ENCODE measurements at places on chromosomes 2 and 18. TPM values are rescaled to one million over a fixed set of nuclear protein-coding genes. Genes with fewer than 3 reads are reported as not detected.

Gene TMEM200C
- not detected for total RNA-seq

DNA sequence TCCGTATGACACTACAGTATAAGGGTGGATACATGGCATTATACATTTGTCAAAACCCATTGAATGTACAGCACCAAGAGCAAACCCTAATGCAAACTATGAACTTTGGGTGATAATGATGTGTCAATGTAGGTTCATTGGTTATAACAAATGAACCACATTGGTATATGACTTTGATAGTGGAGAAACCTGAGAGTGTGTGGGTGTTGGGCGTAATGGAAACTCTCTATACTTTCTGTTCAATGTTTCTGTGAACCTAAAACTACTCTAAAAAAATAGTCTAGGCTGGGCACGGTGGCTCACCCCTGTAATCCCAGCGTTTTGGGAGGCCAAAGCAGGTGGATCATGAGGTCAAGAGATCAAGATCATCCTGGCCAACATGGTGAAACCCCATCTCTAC is 6.5 kb upstream of the ACTG2 start:
- DNase-seq = no peak

DNA sequence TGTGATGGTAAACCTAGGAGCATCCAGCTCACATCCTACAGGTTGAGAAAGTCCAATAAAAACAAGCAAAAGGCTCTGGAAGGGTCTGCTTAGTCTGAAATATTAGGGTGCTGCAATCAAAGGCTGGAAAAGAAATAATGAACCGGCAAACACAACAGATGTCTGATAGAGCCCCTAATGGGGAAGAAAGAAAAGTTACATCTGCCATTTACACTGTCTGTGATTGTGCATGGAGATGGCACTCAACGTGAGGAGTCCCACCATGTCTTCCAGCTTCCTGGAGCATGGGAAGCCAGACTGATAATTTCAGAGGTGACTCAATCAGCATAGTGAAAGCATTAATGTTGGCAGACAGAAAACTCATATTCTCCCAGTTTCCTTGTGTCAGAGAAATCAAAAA is 307.8 kb downstream of the EPHA4 start:
- DNase-seq = no peak

GRCh38 chr2:201261906-201262305 is 1.6 kb downstream of the CASP8 start:
- no peak for DNase-seq

DNA sequence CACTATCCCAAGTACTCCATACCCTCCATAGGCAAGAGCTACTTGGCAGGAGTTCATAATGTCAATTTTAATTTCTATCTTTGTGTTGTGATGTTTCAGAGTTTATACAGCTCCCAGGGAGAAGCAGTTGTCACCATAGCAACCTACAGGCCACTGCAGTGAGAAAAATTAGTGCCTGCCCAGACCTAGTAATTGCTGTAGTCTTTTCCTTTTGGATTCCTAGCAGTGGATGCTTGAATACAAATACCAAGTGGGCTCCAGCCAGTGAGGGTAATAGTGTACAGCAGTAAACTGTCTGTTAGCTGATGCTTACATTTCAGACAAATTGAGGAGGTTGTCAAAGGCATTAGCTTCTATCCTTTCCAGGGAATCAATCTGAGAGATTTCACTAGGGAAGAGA is 26.7 kb downstream of the LHCGR start:
- DNase-seq = no peak
